Caco-2 (cell line): ENCODE measurements at places on chromosomes 16 and 17. TPM values are rescaled to one million over a fixed set of nuclear protein-coding genes. Genes with fewer than 3 reads are reported as not detected.
A peak's percentile ranks its signal among the peaks of the same experiment; 100 is the strongest.

CX3CL1 gene
- total RNA-seq = 0.16 TPM in 1 of 2 replicates, not detected in the other

DNA sequence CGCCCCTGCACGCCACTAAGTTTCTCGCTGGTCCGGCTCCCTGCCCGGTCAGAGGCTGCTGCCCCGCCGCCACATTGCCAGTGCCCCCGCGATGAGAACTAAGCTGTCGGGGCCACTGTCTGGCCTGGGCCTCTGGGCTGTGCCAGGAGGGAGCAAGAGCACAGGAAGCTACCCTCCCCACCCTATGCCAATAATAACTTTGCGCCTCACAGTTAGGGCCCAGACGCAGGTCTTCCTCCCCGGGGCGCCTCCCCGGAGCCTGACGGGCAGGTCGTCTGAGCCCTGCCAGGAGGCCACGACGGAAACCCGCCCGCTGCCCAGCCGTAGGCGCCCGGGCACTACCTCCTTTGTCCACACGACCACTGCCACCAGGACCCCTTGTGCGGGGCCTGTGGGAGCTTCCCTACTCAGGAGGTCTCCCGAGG lies 1.5 kb downstream of the ZFPM1 start:
- DNase-seq = no peak
- peak overlapping the region; percentile 80 for H3K4me3 ChIP-seq
- H3K27ac ChIP-seq = peak overlapping the region; percentile 79
- H3K27me3 ChIP-seq = no peaks in the 10 kb centered on the region

ZG16 gene
- total RNA-seq = 1.4 and 1.9 TPM in 2 replicates

DNA sequence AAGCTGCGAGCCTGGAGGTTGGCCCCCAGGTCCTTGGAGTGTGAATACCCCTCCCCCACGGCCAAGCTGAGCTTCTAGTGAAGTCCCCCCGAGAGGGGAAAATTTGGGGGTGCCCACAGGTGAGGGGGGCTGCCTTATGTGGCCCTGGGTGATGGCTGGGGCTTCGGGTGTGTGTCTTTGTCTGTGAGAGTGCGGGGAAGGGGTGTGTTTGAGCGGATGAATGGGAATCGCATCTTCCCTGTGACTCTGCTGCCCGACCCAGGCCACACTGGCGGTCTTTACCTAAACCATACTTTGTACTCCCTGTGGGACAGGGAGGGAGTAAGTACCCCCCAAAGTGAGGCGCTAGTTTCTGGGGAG lies 1.3 kb downstream of the SBK1 start:
- H3K36me3 ChIP-seq = no peaks in the 10 kb centered on the region
- H3K4me1 ChIP-seq = no peaks in the 10 kb centered on the region
- DNase-seq = no peak
- no peak overlapping the region for H3K27ac ChIP-seq
- peak overlapping the region; percentile 67 for H3K4me3 ChIP-seq

- no peaks in the 10 kb centered on the region for H3K4me1 ChIP-seq
- H3K36me3 ChIP-seq = no peaks in the 10 kb centered on the region
These were observed 113.5 kb upstream of the RPL38 start for GRCh38 chr17:74089869-74090464.

RAB40B gene
- total RNA-seq = 6.3 and 8.8 TPM in 2 replicates

TBC1D3 gene
- total RNA-seq = not detected in 2 replicates

- H3K4me1 ChIP-seq = peaks cover 5% of the 10 kb centered on the region
- peak overlapping the region; percentile 72 for H3K27ac ChIP-seq
- H3K4me3 ChIP-seq = peak overlapping the region; percentile 54
- H3K27me3 ChIP-seq = no peaks in the 10 kb centered on the region
- no peak for DNase-seq
These were observed 879 bp downstream of the SLFN5 start for GRCh38 chr17:35243561-35244340.

- H3K4me3 ChIP-seq = no peak overlapping the region
- H3K36me3 ChIP-seq = no peaks in the 10 kb centered on the region
- H3K27me3 ChIP-seq = no peaks in the 10 kb centered on the region
- H3K27ac ChIP-seq = no peak overlapping the region
- DNase-seq = no peak
These were observed 270.9 kb downstream of the CEP112 start for GRCh38 chr17:65920996-65921395.

DNA sequence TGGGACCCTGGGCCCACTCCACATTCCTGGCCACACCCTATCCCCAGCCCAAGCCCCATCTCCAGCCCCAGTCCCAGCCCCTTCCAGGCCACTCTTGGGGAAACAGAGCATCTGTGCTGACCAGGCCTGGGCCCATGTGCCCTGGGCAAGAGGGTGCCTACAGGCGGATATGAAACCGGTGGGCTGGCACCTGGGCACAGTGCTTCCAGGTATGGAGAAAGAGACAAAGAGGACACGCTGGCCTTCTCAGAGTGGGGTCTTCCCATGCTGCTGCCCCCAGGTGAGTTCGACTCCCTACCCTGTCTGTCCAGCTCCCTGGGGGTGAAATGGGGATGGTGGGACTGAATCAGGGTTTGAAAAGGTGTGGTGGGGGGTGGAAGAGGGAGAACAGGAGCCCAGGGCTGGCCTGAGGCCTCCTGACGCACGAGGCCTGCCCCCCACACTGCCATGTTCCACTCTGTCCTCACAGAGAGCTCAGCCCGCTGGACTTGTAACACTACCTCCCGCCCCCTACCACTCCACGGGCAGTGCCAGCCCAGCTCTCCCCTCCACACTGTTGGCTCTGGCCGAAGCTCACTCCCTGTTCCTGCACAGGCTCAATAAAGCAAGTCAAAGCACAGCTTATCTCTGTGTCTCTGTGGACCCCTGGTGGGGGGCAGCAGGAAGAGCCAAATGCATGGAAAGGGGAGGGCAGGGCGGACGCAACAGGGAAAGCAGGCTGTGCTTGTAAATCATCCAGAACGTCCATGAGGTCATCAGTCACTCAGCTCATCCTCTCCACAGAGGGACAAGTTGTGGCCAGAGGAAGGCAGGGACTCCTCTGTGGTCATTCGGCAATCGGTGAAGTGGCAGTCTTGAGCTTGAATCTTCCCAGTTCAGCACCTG lies 71.1 kb upstream of the TMEM97 start:
- H3K27me3 ChIP-seq = no peaks in the 10 kb centered on the region
- H3K4me1 ChIP-seq = peaks cover 9% of the 10 kb centered on the region
- H3K36me3 ChIP-seq = no peaks in the 10 kb centered on the region
- no peak overlapping the region for H3K4me3 ChIP-seq

GRCh38 chr17:77506371-77506991 lies 365.7 kb downstream of the SEC14L1 start:
- H3K4me1 ChIP-seq = no peaks in the 10 kb centered on the region
- DNase-seq = no peak
- H3K27me3 ChIP-seq = no peaks in the 10 kb centered on the region

- H3K36me3 ChIP-seq = no peaks in the 10 kb centered on the region
- H3K4me3 ChIP-seq = no peak overlapping the region
- no peaks in the 10 kb centered on the region for H3K27me3 ChIP-seq
- H3K4me1 ChIP-seq = no peaks in the 10 kb centered on the region
These were observed 80.3 kb downstream of the MRTFB start for GRCh38 chr16:14151256-14152030.

GID4 gene
- 12.7 and 14.0 TPM in 2 replicates for total RNA-seq

MYH8 gene
- not detected in 2 replicates for total RNA-seq

DNA sequence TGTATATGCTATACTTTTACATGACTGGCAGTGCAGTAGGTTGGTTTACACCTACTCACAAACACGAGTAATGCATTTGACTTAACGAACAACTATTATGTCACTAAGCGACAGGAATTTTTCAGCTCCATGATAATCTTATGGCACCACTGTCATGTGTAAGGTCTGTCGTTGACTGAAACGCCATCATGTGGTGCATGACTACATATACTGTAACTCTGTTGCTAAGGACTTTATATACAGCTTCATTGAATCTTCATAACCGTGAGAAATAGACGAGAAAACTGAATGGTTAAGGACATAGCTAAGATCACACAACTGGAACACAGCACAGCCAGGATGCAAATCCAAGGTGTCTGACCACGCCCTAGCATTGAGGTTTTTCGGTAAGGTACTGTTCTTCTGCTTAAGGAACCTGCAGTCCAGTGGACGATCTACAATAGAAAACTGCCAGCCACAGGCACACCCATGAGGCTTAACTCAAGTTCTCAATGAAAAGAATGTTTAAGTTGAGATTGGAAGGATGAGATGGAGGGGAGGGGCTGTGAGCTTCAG lies 3.3 kb downstream of the CFAP20 start:
- no peak overlapping the region for H3K4me3 ChIP-seq
- peaks cover 42% of the 10 kb centered on the region for H3K4me1 ChIP-seq
- H3K36me3 ChIP-seq = no peaks in the 10 kb centered on the region; the same call in 1 of the 2 replicates
- no peaks in the 10 kb centered on the region for H3K27me3 ChIP-seq
- H3K27ac ChIP-seq = no peak overlapping the region

DNA sequence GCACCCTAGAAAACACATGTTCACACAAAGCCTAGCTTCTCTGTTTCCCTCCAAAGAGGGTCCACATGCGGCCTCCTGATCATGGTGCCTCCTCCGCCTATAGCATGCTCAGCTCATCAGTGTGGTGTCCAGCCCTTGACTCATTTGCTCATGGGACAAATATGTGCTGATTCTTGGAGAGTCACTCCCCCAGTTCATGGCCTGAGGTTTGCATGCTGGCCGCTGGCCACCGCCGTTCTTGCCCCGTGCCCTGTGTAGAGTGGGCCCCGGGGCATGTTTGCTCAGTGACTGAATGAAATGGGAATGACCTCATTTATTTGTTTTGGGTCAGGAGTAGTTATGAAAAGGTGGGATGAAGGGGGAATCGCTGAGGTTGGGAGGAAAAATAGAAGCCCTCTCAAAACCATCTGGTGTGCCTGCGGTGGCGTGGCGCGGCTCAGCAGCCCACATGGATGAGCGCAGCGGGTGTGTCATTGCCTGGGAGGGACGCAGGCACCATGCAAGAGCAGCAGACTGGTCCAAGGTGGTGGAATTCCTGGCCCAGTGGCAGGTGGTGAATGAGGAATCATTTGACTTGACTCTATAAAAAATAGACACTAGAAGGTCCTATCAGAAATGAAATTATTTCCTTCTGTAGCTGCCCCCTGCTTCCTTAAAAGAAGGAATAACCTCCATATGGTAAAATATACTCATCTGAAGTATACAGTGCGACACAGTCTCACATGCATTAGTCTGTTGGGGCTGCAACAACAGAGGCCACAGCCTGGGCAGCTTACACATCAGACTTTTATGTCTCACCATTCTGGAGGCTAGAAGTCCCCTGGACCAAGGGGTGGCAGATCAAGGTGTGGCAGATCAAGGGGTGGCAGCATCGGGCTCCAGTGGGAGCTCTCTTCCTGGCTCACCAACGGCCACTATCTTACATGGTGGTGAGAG lies 31.7 kb downstream of the CRISPLD2 start:
- peak overlapping the region; percentile 89 for H3K27ac ChIP-seq
- peaks cover 13% of the 10 kb centered on the region for H3K4me1 ChIP-seq
- no peaks in the 10 kb centered on the region for H3K27me3 ChIP-seq
- no peaks in the 10 kb centered on the region for H3K36me3 ChIP-seq

DNA sequence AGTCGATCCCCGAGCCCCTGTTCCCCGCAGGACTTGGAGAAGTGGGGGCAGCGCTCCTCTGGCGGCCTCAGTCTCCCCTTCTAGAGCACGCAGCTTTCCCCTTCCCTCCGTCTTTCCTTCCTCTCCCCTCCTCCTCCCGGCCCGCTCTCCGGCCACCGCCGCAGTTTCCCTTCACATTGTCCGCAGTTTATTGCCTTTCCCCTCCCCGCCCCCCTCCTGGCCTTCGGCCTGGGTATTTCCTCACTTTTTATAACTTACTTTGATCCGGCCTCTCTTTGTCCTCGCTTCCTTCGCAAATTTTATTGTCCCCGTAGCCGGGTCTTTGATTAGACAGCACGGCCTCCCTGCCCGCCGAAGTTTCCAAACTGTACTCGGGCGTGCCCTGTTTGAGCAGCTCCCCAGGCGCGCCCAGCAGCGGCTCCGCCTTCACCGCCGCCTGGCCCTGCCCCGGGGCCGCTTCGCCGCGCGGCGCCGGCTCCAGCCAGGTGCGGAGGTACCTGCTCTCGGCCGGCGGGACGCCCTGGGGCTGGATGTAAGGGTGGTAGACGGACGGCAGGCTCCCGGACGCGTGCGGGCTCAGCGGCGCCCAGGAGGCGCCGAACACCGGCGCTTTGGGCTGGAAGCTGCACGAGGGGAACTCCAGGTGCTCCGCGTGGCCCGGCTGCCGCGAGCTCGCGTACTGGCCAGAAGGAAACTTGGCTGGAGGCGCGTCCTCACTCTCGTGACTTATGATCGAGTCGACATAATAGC lies 488 bp downstream of the HOXB9 start:
- DNase-seq = peak; percentile 92
- peak overlapping the region; percentile 33 for H3K27ac ChIP-seq
- H3K4me3 ChIP-seq = peak overlapping the region; percentile 57
- no peaks in the 10 kb centered on the region for H3K36me3 ChIP-seq
- peaks cover 30% of the 10 kb centered on the region for H3K27me3 ChIP-seq

TPSD1 gene
- total RNA-seq = not detected in 2 replicates

- peaks cover 2% of the 10 kb centered on the region for H3K27me3 ChIP-seq
- H3K4me3 ChIP-seq = no peak overlapping the region
- H3K27ac ChIP-seq = no peak overlapping the region
- H3K4me1 ChIP-seq = peaks cover 11% of the 10 kb centered on the region; the same call in 1 of the 2 replicates
- H3K36me3 ChIP-seq = no peaks in the 10 kb centered on the region
- DNase-seq = no peak
These were observed 212.4 kb downstream of the RBFOX3 start for GRCh38 chr17:79398441-79398840.

DNA sequence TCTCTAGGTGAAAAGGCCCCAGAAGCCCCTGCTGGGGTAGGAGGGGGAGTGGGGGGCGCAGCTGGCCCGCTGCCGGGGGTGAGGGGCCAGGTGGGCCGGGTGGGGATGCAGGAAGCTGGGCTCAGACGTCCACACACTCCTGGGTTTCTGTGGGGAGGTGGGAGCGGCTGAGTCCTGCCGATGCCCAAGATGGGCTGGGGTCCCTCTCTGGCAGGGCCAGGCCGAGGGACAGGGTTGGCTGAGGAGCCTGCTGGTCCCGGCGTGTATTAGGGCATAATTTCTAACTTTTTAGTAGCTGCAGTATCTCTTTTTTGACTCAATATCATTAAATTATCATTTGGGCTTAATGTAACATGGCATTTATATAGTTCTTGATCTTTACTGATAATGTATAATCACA lies 121.4 kb upstream of the CORO6 start:
- H3K27me3 ChIP-seq = no peaks in the 10 kb centered on the region
- H3K4me3 ChIP-seq = no peak overlapping the region
- no peak for DNase-seq
- H3K36me3 ChIP-seq = no peaks in the 10 kb centered on the region
- H3K27ac ChIP-seq = no peak overlapping the region

GRCh38 chr17:79919164-79919585 lies 79.9 kb upstream of the CBX4 start:
- H3K27ac ChIP-seq = peak overlapping the region; percentile 98
- H3K4me3 ChIP-seq = no peak overlapping the region
- no peaks in the 10 kb centered on the region for H3K36me3 ChIP-seq
- DNase-seq = no peak
- peaks cover 45% of the 10 kb centered on the region for H3K4me1 ChIP-seq
